GM18507 (cell line): ENCODE measurements at places on chromosomes 6 and 20.

GRCh38 chr20:61092251-61092650 is 159.8 kb upstream of the CDH4 start:
- DNase-seq: no peak

GRCh38 chr6:52154381-52154780 is 31.8 kb upstream of the IL17A start:
- DNase-seq: no peak

DNA sequence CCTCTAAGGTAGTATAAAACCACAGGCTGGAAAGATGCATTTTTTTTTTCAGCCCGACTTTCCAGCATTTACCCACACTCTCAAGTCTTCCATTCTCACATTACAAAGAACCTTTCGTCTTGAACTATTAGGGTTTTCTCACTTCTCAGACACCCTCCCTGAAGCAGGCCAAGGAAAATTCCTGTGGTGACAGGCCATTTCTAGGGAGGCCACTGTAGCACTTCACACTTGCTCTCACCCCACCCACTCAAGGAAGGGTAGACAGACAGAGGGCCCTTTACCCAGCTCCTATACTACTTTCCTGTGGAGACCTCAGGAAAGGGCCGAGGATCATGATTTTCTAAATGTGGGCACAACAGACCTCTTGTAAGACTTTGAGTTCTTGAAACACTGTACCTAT is 27.7 kb downstream of the KCNS1 start:
- DNase-seq: no peak

DNA sequence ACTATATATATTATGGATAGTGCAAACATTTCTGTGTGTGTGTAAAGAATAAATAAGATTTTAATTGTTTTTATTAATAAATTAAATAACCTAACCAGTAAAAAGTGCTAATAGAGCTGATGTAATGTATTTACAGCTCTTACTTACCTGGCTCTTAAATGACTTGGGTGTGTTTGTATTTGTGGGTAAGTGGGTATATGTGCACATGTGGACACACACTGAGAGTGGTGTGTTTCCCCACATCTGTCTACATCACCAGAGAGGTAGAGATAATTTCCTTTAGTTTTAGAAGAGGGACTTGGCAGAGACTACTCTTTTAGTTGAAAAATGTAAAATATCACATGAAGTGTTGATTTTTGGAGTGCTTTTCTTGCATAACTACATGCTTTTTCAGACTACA is 76.0 kb downstream of the UST start:
- no peak for DNase-seq

DNA sequence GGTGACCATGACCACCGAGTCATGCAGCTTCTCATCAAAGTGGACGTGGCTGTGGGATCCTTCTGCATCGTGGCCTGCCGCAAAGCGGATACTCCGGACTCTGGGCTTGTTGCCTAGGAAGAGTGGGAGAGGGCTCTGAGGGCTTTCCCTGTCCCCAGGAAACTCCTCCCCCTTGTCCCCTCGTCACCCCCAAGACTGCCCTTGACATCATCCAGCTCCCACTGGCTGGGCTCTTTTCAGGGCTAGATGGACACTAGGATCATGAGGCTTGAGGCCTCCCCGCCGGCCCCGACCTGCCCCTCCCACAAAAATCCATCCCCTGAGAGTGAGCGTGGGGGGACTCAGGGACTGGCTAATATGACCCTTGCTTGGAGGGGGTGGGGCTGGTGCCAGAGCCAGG is 9.0 kb downstream of the ADISSP start:
- DNase-seq: no peak
